ENCODE measurements at places on chromosomes 3 and 15. TPM values are rescaled to one million over a fixed set of nuclear protein-coding genes. Genes with fewer than 3 reads are reported as not detected.

The GNAT1 gene
- total RNA-seq: not detected

The CCR5 gene
- not detected for total RNA-seq

The CHRD gene
- total RNA-seq: not detected

The MOBP gene
- not detected for total RNA-seq

The TBCCD1 gene
- total RNA-seq: 12.2 TPM

The ACKR2 gene
- total RNA-seq: 83.1 TPM

The ZPLD1 gene
- not detected for total RNA-seq

The C2CD4A gene
- total RNA-seq: 0.11 TPM

The NR2E3 gene
- 1.6 TPM for total RNA-seq

The C3orf22 gene
- total RNA-seq: not detected

The HYAL1 gene
- 4.2 TPM for total RNA-seq

The SMC4 gene
- 66.0 TPM for total RNA-seq

The FBXW12 gene
- total RNA-seq: not detected

The MED12L gene
- 0.11 TPM for total RNA-seq

The PPM1L gene
- total RNA-seq: 4.7 TPM

The CGNL1 gene
- 0.33 TPM for total RNA-seq

The CISH gene
- 1.5 TPM for total RNA-seq

The SLC28A2 gene
- not detected for total RNA-seq

The CSTA gene
- 0.22 TPM for total RNA-seq

The CELSR3 gene
- total RNA-seq: 1.6 TPM

The NR2F2 gene
- 23.2 TPM for total RNA-seq

The ARHGEF26 gene
- total RNA-seq: 23.9 TPM

The ITIH3 gene
- not detected for total RNA-seq

The RBSN gene
- 25.1 TPM for total RNA-seq

The EPHB1 gene
- under 0.01 TPM for total RNA-seq

The EOMES gene
- not detected for total RNA-seq

The WNT5A gene
- 2,720 TPM for total RNA-seq

The CCNL1 gene
- total RNA-seq: 140 TPM

The GRM2 gene
- 0.11 TPM for total RNA-seq

The ILDR1 gene
- total RNA-seq: not detected

The SLC27A2 gene
- total RNA-seq: not detected

The CAV3 gene
- total RNA-seq: not detected

The MAPK6 gene
- total RNA-seq: 50.6 TPM

The AMT gene
- total RNA-seq: 2.2 TPM

The ALDH1A2 gene
- total RNA-seq: 4.3 TPM

The CCDC9B gene
- total RNA-seq: 34.8 TPM

The NAALADL2 gene
- 32.6 TPM for total RNA-seq

The DMXL2 gene
- total RNA-seq: 22.4 TPM
